ENCODE measurements at places on chromosomes 4 and X. TPM values are rescaled to one million over a fixed set of nuclear protein-coding genes. Genes with fewer than 3 reads are reported as not detected.

The TMPRSS11E gene
- not detected for total RNA-seq

The CDS1 gene
- under 0.01 TPM for total RNA-seq

The MAGEE1 gene
- 0.56 TPM for total RNA-seq

The PNMA6A gene
- total RNA-seq = 0.53 TPM

The HEPH gene
- 3.0 TPM for total RNA-seq

The SLC38A5 gene
- 88.9 TPM for total RNA-seq

The H2BW1 gene
- total RNA-seq = not detected

The ETDC gene
- total RNA-seq = not detected

The GSX2 gene
- not detected for total RNA-seq

The RHOXF1 gene
- total RNA-seq = not detected

The CCKAR gene
- total RNA-seq = not detected

The STK26 gene
- 0.33 TPM for total RNA-seq

The ZNF81 gene
- 3.9 TPM for total RNA-seq

The ENPEP gene
- total RNA-seq = not detected

The TREX2 gene
- total RNA-seq = 0.73 TPM

The ABCG2 gene
- 11.9 TPM for total RNA-seq

The MAGEC3 gene
- total RNA-seq = not detected

The INPP4B gene
- 3.9 TPM for total RNA-seq

The PDCL2 gene
- not detected for total RNA-seq

The SPIN2A gene
- total RNA-seq = 0.21 TPM

The EFHC2 gene
- not detected for total RNA-seq

The CCSER1 gene
- 3.0 TPM for total RNA-seq

The BMX gene
- total RNA-seq = 209 TPM

The ZNF275 gene
- 5.9 TPM for total RNA-seq

The CYBB gene
- not detected for total RNA-seq

The GPR143 gene
- total RNA-seq = 3.1 TPM

The REPS2 gene
- total RNA-seq = 3.8 TPM

The UPF3B gene
- 2.4 TPM for total RNA-seq

The TCEAL5 gene
- total RNA-seq = not detected

The IL2RG gene
- not detected for total RNA-seq

The UGT2A1 gene
- 1.1 TPM for total RNA-seq

The F8A1 gene
- 2.0 TPM for total RNA-seq

The SORCS2 gene
- not detected for total RNA-seq

The MAGEB2 gene
- total RNA-seq = not detected

The DSPP gene
- total RNA-seq = not detected

The CRMP1 gene
- total RNA-seq = 0.04 TPM

The SPANXA1 gene
- total RNA-seq = not detected

The ADGRG4 gene
- total RNA-seq = not detected

The SOWAHB gene
- total RNA-seq = not detected

The USP17L25 gene
- total RNA-seq = not detected

The GDPD2 gene
- not detected for total RNA-seq

The ATP8A1 gene
- total RNA-seq = 6.5 TPM

The EMCN gene
- total RNA-seq = 105 TPM

The TMEM271 gene
- not detected for total RNA-seq

The MEPE gene
- total RNA-seq = not detected

The FRMPD4 gene
- total RNA-seq = not detected

The GJB1 gene
- total RNA-seq = not detected

The FATE1 gene
- not detected for total RNA-seq
